ENCODE measurements at places on chromosomes 6 and 20. TPM values are rescaled to one million over a fixed set of nuclear protein-coding genes. Genes with fewer than 3 reads are reported as not detected.

- no peak for DNase-seq
Measured at GRCh38 chr20:30815577-30816181, 441.8 kb upstream of the DEFB115 start.

GRCh38 chr6:121515630-121516265 is 80.3 kb downstream of the GJA1 start:
- peak; percentile 65 for DNase-seq

DNA sequence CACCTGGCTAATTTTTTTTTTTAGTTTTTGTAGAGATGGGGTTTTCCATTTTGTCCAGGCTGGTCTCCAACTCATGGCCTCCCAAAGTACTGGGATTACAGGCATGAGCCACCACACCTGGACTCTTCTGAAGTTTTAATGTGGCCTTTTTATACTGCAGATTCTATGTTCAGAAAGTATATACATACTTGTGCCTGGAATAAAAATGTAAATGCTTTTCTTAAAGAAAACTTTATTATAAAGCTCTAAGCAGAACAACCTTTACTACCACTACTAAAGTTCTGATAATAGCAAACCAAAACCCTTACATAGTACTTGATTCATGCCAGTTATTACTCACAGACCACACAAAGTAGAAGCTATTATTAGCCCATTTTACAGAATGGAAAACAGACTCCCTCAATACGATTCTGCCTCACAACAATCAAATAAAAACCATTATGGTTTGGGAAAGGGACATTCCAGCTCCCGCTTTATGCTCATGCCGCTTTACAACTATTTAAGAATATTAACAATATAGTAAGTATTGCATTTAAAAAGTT is 5.3 kb downstream of the PHIP start:
- DNase-seq, result no peak

DNA sequence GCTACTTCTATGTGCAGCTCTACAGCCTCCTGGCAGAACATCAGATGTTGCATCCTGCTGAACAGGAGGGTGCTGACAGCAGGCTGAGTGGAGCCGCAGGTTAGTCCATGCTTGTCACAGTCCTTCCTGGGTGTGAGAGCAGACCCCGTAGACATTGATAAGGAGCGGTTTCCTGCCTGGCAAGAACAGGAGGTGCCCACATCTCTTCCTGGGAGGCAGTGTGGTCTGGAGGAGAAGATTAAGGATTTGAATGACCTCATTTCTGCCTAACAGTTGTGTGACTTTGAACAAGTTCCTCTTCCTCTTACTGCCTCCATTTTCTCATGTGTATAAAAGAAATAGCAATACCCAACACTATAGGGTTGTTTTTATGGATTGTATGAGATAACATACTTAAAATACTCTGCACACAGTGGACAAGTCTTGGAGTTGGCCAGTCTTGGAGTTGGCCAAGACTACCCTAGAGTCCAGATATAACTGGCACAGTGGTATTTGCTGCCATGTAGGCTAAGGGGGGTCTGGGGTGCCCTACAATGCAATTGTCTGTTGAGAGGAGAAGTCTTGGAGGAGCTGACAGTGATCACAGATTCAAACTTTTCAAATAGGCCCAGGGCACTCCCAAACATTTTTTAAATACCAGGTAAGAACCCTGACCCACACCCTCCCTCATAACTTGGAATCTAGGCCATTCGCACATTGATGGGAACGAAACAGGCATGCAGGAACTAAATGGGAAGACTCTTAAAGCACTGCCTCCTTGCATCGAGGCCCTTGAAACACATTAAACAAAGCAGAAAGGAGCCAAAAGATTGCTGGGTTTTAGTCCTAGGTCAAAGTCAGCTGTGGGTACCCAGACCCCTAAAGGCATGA is 32.6 kb upstream of the TBC1D7 start:
- DNase-seq, result no peak

Gene CTCFL
- total RNA-seq, result not detected

Measured in M059J (cell line).